ENCODE measurements at places on chromosomes 3 and 15. TPM values are rescaled to one million over a fixed set of nuclear protein-coding genes. Genes with fewer than 3 reads are reported as not detected.

- H3K4me1 ChIP-seq = peaks cover 9% of the 10 kb centered on the region
- H3K4me3 ChIP-seq = no peak overlapping the region
- peaks cover 5% of the 10 kb centered on the region for H3K36me3 ChIP-seq
- H3K27me3 ChIP-seq = peaks cover 2% of the 10 kb centered on the region
These were observed 55.5 kb downstream of the BTD start for GRCh38 chr3:15657016-15657415.

- H3K4me3 ChIP-seq = no peak overlapping the region
- H3K4me1 ChIP-seq = no peaks in the 10 kb centered on the region
- H3K36me3 ChIP-seq = no peaks in the 10 kb centered on the region
- no peak overlapping the region for H3K27ac ChIP-seq
These were observed 272.5 kb upstream of the LYSMD4 start for GRCh38 chr15:100005715-100006114.

DNA sequence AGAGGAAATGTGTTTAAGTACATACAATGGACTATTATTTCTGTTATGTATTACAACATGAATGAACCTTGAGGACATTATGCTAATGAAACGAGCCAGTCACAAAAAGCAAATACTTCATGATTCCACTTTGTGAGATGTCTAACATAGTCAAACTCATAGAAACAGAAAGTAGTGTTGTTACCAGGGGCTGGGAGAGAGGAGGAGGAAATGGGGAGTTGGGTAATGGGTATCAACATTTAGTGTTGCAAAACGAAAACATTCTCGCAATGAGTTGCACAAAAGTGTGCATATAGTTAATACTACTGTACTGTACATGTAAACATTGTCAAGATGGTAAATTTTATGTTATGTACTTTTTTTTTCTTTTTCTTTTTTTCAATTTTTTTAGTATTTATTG, 194.3 kb downstream of the IL5RA start:
- no peaks in the 10 kb centered on the region for H3K4me1 ChIP-seq
- DNase-seq = no peak
- H3K4me3 ChIP-seq = no peak overlapping the region
- H3K27ac ChIP-seq = no peak overlapping the region
- H3K36me3 ChIP-seq = no peaks in the 10 kb centered on the region

DNA sequence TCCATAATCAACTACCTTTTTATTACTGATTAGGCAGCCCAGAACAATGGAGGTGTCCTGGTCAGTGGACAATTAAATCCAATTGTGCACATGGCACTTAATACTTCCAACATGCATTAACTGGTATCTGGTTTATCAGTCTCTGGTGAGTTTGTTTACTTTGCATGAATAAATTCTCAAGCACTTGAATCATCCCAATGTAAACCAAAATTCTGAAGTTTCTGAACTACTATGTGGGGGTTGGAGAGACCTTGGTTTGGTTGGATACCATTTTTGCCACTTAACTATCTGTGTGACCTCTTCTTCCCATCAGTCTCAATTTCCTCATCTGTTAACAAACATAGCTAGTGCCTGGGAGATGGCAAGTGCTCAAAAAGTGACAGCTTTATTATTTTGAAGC, 70.5 kb upstream of the MAP4 start:
- H3K4me1 ChIP-seq = peaks cover 35% of the 10 kb centered on the region
- peak overlapping the region; percentile 97 for H3K4me3 ChIP-seq
- no peak for DNase-seq
- H3K27me3 ChIP-seq = no peaks in the 10 kb centered on the region
- peak overlapping the region; percentile 65 for H3K27ac ChIP-seq
- peaks cover 16% of the 10 kb centered on the region for H3K36me3 ChIP-seq

DNA sequence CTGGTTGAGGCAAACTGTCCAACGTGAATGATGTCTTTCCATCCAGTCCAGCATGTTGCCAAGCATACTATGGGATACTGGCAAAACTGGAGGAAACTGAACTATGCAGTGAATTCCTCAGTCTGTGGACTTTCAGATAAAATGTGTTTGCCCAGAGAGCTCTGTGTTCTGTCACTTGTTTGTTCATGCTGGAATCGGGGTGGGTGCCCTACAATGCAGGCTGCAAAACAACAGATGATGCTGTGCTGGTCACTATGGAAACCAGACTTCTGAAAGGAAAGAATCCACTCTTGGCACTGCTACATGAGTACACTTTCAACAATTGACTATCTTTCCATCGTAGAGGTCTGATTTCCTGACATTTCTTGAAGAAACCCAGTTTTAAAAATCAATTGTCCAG, 272.5 kb upstream of the ARHGEF26 start:
- no peak overlapping the region for H3K4me3 ChIP-seq
- peaks cover 9% of the 10 kb centered on the region for H3K27me3 ChIP-seq
- no peaks in the 10 kb centered on the region for H3K36me3 ChIP-seq

- peak overlapping the region; percentile 50 for H3K4me3 ChIP-seq
- peaks cover 89% of the 10 kb centered on the region for H3K4me1 ChIP-seq
- no peaks in the 10 kb centered on the region for H3K27me3 ChIP-seq
- peak; percentile 95 for DNase-seq
- peak overlapping the region; percentile 86 for H3K27ac ChIP-seq
These were observed 42.9 kb downstream of the TBC1D2B start for GRCh38 chr15:78034495-78035191.

DNA sequence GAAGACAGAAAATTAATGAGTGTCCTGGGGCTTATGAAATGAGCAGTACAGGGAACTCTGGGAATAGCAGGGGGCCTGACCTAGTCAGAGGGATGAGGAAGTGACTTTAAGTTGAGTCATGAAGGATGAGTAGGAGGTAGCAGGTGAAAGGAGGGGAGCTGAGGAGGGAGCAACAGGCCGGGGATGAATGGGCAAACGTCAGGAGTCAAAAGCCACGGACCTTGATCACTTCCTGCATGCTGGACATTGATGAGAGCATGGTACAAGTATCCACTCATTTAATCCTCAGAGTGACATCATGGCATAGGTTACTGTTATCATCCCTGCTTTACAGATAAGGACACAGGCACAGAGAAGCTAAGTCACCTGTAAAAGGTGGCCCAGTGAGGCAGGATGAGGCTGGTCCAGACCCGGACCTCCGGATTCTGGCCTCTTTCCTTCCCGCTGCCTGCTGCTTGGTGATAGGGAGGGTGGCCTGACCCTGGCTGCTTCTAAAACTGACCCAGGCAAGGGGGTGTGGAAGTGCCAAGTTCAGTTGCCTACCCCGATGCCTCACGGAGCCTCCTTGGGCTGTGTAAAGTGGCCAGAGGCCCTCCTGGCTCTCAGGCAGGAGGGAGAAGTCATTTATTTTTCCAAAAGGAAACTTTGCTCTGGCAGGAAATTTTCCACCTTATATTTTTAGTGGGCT, 7.6 kb downstream of the CORO2B start:
- H3K27me3 ChIP-seq = peaks cover 4% of the 10 kb centered on the region
- H3K4me3 ChIP-seq = no peak overlapping the region
- peaks cover 25% of the 10 kb centered on the region for H3K4me1 ChIP-seq
- H3K36me3 ChIP-seq = no peaks in the 10 kb centered on the region
- peak; percentile 47 for DNase-seq

GRCh38 chr3:10344147-10344943, 23.4 kb upstream of the SEC13 start:
- peak; percentile 72 for DNase-seq
- H3K27ac ChIP-seq = no peak overlapping the region
- no peaks in the 10 kb centered on the region for H3K4me1 ChIP-seq
- H3K4me3 ChIP-seq = no peak overlapping the region

- no peak overlapping the region for H3K27ac ChIP-seq
- no peaks in the 10 kb centered on the region for H3K27me3 ChIP-seq
- peak; percentile 54 for DNase-seq
- H3K4me1 ChIP-seq = peaks cover 5% of the 10 kb centered on the region
These were observed 73.6 kb downstream of the EEFSEC start for GRCh38 chr3:128226795-128227395.

DNA sequence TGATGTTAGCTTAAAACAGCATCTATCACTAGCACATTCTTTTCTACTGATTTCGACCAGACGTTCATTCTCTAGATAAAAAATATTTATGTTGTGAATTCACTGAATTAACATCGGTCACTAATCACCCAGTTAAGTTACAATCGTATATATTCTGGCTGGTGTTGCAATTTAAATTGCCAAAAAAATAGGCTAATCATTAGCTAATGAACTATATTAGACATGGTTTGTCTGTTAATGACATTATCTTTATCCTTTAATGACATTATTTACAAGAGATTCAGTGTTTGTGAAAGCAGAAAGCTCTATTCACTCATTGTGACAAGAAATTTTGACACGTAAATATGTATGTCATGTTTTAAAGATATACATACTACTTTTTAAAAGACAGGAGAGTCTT, 6.7 kb downstream of the GHSR start:
- H3K27me3 ChIP-seq = peaks cover 42% of the 10 kb centered on the region
- no peaks in the 10 kb centered on the region for H3K36me3 ChIP-seq
- H3K4me1 ChIP-seq = no peaks in the 10 kb centered on the region
- H3K4me3 ChIP-seq = no peak overlapping the region
- H3K27ac ChIP-seq = no peak overlapping the region

DNA sequence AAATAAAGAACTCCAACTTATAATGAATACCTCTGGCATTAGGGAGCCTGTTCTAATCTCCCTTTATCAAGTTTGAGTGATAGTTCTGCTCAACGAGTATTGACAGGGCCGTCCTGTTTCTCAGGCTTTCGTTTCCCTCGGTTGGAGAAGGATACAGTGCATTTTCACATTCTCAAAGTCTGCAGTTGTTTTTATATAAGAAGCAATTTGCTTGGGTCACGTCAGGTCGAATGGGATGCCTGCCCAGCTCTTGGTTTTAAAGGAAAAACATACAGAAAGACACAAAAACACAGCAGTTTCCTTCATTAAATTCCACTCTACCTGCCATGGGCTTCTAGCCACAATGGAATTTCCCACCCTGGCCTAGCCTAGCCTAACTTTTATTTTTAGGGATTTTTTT, 366.3 kb downstream of the TIGIT start:
- no peak for DNase-seq
- no peaks in the 10 kb centered on the region for H3K27me3 ChIP-seq
- H3K36me3 ChIP-seq = peaks cover 8% of the 10 kb centered on the region

DNA sequence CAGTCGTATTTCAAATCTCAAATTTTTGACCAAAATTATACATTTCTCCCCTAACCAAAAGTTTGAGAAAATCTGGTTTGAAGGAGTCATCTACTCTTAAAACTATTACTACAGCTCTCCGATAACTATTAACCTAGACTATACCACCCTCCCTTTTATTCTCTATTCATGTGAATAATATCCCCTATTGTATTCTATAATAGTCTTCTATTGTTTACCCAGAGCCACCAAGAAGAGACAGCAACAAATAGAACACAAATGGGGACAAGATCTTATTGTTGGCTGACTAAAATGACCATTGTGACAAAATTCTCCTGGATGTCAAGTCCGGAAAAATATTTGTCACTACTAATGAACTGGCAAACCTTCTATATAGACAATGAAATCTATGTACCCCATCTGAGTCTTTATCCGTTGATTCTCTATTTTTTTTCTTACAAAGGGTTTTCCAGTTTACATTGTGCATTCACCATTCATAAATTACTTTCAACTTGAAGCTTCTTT, 618.0 kb downstream of the CADM2 start:
- no peaks in the 10 kb centered on the region for H3K4me1 ChIP-seq
- no peak overlapping the region for H3K4me3 ChIP-seq
- H3K27ac ChIP-seq = no peak overlapping the region
- H3K27me3 ChIP-seq = no peaks in the 10 kb centered on the region
- no peak for DNase-seq
- no peaks in the 10 kb centered on the region for H3K36me3 ChIP-seq

CCRL2 gene
- total RNA-seq = 1.3 TPM

C3orf49 gene
- not detected for total RNA-seq

ATP2B2 gene
- total RNA-seq = 0.05 TPM

PODXL2 gene
- 1.9 TPM for total RNA-seq

GOLGA8T gene
- not detected for total RNA-seq

CIB2 gene
- total RNA-seq = 1.2 TPM

GOLGA6D gene
- not detected for total RNA-seq

ISL2 gene
- total RNA-seq = not detected

LRRC49 gene
- total RNA-seq = 0.62 TPM
